ENCODE measurements at places on chromosomes 11 and 22.

DNA sequence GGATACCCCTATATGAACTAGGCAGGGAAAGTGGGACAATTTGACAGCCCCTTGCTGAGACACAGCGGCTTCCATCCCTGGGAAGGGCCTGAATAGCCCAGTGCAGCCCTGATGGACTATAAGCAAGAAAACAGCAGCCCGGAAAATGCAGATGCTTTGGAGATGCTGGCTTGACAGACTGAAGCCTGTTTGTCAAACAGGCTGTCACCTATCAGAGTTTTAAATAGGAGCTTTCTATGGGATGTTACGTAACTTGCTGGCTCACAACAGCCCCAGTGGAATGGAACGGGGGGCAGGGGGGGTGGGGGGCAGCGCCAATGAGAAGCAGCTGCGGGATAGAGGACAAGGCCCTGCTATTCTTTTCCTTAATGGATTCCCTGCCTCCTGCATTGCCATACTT is 91.9 kb upstream of the NTM start:
- DNase-seq: no peak

- peak; percentile 56 for DNase-seq
Observed at GRCh38 chr11:27201454-27202302, 161.1 kb downstream of the BBOX1 start.

- no peak for DNase-seq
Observed at GRCh38 chr11:68835328-68835727, 6.4 kb downstream of the CPT1A start.

GRCh38 chr11:67996622-67997474 is 7.0 kb downstream of the UNC93B1 start:
- no peak for DNase-seq

- no peak for DNase-seq
Observed at GRCh38 chr11:123100379-123101085, 38.6 kb upstream of the HSPA8 start.

DNA sequence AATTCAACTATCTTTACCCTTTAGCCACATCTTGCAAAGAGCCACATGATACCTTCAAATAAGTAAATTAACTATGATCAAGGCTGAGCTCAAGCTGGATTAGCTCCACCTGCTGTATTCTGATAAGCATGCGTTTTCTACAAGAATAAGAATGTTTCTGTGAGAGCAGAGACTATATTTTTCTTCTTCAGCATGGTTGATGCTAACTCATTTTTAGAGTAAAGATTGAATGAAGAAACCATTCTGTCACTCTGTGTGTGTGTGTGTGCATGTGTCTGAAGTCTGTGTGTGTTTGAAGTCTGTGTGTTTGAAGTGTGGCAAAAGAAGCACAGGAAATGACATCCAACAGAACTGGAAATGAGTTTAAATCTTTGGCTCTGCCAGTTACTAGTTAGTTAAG is 12.0 kb upstream of the LAYN start:
- DNase-seq: no peak

Data from stromal cell of bone marrow (primary cell).